Foreskin keratinocyte (primary cell): ENCODE measurements at places on chromosomes 13 and 19. TPM values are rescaled to one million over a fixed set of nuclear protein-coding genes. Genes with fewer than 3 reads are reported as not detected.

Gene ZNF296
- total RNA-seq = 2.5 TPM in 2 replicates

Gene EVI5L
- total RNA-seq = 11.4 and 13.7 TPM in 2 replicates

Gene MRI1
- 28.3 and 34.6 TPM in 2 replicates for total RNA-seq

Gene PEG3
- total RNA-seq = 0.39 and 1.2 TPM in 2 replicates

Gene LGALS7B
- 407 and 889 TPM in 2 replicates for total RNA-seq

Gene PEPD
- total RNA-seq = 25.9 and 28.1 TPM in 2 replicates

Gene ETFB
- total RNA-seq = 74.1 and 82.2 TPM in 2 replicates

Gene ZNF675
- total RNA-seq = 10.1 and 10.5 TPM in 2 replicates

Gene MEIS3
- total RNA-seq = 2.2 and 3.5 TPM in 2 replicates

Gene ZNF69
- total RNA-seq = 1.3 TPM in 2 replicates

Gene PDE4A
- total RNA-seq = 0.28 and 0.58 TPM in 2 replicates

Gene ELOF1
- total RNA-seq = 79.1 and 83.8 TPM in 2 replicates

Gene GRK1
- not detected in 2 replicates for total RNA-seq

Gene DHX34
- 17.1 and 17.5 TPM in 2 replicates for total RNA-seq

Gene MEIOSIN
- not detected in 2 replicates for total RNA-seq

Gene SIGLEC12
- not detected in 2 replicates for total RNA-seq

Gene PRTN3
- not detected in 2 replicates for total RNA-seq

Gene CYP4F8
- total RNA-seq = not detected in 2 replicates

Gene NKG7
- total RNA-seq = not detected in 2 replicates

Gene ANGPTL8
- total RNA-seq = not detected in 2 replicates

Gene RNASEH2B
- 37.2 and 41.8 TPM in 2 replicates for total RNA-seq

Gene SGTA
- 67.5 and 73.8 TPM in 2 replicates for total RNA-seq

Gene FBN3
- not detected in 2 replicates for total RNA-seq

Gene TSPAN16
- not detected in 2 replicates for total RNA-seq

Gene DAND5
- total RNA-seq = 0.07 and 0.14 TPM in 2 replicates

Gene PLVAP
- not detected in 2 replicates for total RNA-seq

Gene ZIC5
- total RNA-seq = not detected in 2 replicates

Gene PTH2
- not detected in 2 replicates for total RNA-seq
